ENCODE measurements at places on chromosomes 3 and 15.

DNA sequence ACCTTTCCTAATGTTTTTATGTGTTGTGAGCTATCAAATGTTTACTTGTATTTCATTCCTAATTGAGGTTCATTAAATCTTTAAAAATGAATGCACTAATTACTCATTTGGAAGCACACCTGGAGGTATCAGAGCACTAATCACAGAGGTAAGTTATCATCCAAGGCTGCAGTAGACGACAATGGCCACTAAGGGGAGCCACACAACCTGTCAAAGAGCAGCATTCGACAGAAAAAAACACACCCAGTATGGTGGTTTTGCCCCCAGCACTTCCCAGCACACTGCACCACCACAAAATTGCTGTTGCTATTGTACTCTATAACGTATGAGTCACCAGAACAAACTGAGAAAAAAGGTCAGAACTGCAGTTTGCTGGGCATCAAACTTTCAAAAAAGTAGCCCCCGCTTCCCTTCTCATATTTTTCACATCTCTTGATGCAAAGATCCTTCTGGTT, 205.9 kb upstream of the IGF1R start:
- DNase-seq, result peak; percentile 24

DNA sequence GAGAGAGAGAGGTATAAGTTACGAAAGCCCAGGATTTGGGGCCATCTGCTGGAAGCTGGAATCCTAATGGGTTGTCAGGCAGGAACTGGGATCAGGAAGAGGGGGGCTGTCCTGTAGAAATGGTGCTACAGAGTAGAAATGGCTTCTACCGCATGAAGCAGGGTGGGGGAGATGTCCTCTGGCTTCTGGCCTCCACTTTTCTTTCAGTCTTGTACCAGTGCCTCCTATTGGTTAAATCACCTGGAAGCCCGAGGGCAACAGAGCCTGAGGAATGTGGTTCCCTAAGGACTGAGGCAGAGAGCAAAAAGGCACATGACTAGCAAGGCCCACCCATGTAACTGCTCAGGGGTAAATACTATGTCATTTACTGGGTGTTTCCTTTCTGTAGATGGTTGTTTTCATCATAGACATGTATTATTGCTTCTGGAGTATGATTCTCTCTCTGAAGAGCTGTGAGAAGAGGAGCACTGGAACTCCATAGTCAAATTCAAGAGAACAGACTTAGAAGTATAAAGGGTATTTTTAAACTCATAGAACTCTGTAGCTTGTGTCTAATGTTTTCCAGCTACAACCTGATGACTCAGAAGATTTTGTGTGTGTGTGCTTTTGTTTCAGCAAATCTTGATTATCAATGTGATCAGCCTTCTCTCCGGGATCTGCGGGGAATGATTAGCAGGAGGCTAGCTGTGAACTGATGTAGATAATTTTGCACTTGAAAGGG, 20.2 kb upstream of the MITF start:
- no peak for DNase-seq

- DNase-seq, result no peak
These were observed 48.6 kb upstream of the FLNB start for GRCh38 chr3:57959423-57960173.

GRCh38 chr15:78570710-78571109, 5.4 kb downstream of the CHRNA5 start:
- DNase-seq, result no peak

- no peak for DNase-seq
These were observed 537.5 kb upstream of the CCDC54 start for GRCh38 chr3:106839576-106840280.

DNA sequence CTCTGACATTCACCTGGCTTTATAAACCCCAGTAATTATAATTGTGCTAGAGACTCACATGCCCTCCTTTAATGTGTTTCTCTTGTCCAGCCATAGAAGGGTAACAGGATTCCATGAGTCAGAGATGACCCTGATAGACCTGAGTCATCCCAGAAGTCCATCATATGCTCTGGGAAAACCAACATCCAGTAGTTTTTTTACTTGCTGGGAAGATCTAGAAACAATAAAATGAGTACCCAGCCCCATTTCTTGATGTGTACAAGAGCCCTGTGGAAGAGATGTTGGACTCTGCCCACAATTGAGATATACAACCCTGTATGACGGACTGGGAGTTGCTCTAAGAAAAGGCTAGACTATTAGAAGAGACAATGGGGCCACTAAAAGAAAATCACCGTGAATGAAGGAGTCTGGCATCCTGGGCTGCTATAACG, 22.4 kb upstream of the THUMPD3 start:
- no peak for DNase-seq

DNA sequence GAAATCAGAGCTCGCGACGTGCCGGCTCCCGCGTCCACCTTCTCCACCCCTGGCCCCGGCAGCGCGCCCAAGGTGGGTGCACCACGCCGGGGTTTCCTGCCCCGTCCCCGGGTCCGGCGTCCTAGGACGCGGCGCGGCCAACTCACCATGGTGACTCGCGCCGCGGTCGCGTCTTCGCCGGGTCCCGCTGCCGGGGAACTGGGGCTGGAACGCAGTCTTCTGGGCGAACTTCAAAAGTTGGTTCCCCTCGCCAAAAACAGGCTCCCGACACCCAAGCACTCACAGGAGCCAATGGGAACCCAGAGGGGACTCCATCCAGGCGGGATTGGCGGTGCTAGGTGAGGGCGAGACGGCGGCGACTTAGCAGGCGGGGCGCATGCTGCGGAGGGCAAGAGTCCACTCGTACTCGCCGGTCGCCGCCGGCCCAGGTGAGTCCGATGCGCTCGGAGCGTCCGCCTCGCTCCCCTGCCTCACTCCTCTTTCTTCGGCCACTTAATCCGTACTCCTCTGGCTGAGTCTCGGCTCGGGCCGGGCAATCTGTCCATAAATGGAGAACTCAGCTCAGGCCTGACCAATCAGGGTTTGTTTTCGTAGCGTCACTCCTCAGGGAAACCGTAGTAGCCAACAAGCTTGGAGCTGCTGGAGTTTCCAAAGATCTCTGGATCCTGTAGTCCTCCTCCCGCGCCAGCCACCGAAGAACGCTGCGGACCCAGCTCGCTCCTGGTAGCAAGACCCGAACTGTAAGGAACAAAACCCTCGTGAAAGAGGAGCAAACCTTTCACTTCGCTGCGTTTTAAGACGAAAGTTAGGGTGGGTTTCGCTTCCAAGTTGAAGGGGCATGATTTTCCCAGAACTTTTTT, at the start of gene MYO1E:
TSS of gene MYO1E (minus strand) at position 520 of the 860 bp plus-strand sequence. CDS start at position 149, 371 bp downstream.
- peak; percentile 98 for DNase-seq

DNA sequence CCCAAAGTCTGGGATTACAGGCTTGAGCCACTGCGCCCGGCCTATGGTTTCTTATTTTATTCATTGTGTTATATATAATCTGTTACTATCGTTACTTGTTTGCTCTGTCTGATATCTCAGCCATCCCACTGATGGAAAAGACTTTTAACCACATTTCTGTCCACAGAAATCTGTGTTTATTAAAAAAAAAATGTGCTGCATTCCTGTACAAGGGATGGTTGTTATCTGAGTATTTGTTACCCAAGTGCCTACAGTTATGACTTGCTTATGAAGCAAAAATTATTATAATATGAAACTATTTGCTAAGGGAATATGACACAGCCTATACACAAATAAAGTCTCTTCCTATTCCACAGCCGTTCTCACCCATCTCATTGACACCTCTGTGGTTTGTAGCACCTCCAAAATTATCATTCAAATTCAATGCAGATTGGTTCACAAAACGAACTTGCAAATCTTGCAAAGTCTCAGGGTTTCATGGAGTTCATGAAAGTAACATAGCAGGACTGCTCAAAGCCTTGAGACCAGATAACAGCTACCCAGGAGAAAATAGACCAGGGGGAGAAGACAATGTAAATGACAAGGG, 47.4 kb upstream of the UBE2E1 start:
- DNase-seq, result no peak

DNA sequence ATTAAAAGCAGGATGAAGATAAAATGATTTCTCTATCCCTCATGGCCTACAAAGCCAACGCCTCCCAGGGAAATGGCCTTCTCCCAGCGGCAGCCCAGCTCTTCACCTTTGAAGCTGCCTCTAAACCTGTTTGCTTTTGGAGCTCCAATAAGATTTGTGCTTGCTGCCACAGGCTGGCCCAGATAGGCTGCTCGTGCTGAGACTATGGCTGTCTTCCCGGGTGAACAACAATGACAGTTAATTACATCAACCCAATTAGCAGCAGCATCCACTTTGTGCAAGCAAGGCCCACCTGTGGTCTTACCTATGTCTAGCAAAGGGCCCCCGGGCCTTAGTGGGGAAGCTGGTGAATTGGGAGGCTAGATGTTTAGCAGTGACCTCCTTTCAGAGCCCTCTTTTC, 179.6 kb downstream of the P3H2 start:
- DNase-seq, result no peak

DNA sequence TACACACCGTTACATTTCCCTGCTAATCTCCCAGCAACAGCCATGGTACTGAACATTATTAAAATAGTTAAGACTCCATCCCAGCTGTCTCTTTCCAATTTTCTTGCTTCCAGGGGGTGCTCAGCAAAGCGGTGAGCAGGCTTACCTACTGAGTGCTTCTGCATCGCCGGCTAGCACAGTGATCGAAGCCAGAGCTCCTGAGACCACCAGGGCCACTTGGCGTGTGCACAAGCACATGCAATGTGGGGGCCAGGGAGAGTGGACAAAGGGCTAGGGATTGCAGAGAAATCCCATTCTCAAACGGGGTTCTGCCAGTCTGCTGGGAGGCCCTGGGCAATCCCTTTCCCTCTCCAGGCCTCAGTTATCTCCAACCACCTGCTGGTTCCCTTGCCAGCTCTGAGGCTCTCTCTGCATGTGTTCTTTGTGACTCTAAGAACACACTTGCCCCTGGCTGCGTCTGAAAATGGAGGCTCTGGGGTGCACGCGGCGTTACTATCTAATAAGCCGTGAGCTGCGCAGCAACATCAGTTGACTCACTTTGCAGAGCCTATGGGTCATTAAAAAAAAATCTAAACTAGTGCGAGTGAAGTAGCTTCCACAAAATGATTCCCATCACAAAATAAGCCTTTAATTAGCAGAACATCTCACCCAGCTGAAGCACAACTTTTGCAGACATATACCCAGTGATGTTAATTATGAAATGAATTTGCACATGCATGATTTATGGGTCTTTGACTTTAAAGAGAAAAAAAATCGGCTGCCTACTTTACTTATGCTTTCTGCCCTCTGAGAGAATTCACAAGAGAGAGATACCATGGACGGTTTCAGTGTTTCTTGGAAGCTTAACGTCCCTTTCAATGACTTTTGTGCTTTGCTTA, 271.5 kb downstream of the TLE3 start:
- no peak for DNase-seq

DNA sequence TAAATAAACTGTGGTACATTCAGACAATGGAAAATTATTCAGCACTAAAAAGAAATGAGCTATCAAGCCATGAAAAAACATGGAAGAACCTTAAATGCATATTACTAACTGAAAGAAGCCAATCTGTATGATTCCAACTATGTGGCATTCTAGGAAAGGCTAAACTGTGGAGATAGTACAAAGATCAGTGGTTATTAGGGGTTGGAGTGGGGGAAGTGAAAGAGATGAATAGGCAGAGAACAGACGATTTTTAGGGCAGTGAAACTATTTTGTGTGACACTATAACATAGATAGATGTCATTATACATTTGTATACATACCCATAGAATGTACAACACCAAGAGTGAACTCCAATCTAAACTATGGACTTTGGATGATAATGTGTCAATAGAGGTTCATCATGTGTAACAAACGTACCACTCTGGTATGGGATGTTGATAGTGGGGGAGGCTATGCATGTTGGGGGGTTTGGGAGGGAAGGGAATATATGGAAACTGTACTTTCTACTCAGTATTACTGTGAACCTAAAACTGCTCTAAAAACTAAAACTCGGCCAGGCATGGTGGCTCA, 29.0 kb downstream of the RAB27A start:
- DNase-seq, result no peak

GRCh38 chr15:64361259-64361658, 5.3 kb upstream of the CSNK1G1 start:
- no peak for DNase-seq

DNA sequence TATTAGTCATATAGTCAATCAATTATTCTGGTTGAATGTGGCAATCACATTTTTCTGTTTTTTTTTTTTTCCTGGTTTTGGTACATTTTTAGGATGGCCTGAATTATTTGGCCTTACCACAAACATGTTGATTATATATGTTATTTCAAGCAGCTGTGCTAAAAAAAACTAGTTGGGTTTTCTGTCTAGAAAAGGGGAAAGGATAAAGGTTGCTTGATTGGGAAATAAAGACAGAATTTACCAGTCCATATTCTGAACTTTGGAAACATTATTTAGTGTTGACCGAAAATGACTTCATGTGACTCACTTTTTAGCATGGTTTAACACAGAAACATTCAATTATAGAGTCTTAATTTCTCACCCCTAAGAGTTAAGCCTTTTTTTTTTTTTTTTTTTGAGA, 8.1 kb downstream of the MORF4L1 start:
- DNase-seq, result no peak

GRCh38 chr15:40769274-40770146, at the start of gene C15orf62:
TSS of gene C15orf62 (plus strand) at chr15:40769980. CDS start at chr15:40770496, 516 bp downstream.
- DNase-seq, result peak; percentile 63

DNA sequence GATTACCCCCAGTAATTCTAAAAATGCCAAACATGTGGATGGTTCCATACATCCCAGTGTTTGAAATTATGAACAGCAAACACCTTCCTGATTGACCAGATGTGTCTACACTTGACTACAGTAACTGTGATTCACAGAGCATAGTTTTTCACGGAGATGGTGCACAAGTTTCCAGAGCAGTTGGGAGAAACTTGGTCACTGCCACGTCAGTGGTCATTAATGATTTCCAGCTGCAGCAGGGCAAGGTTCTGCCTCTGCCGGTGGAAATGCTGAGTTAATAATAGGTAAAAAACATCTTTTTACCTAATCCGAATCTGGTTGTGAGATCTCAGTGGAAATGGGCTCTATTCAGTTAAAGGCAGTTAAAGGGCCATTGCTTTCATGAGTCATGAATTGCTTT, 154.1 kb upstream of the FEZF2 start:
- DNase-seq, result no peak

GRCh38 chr3:195893516-195893915, 14.8 kb downstream of the TNK2 start:
- DNase-seq, result peak; percentile 80

DNA sequence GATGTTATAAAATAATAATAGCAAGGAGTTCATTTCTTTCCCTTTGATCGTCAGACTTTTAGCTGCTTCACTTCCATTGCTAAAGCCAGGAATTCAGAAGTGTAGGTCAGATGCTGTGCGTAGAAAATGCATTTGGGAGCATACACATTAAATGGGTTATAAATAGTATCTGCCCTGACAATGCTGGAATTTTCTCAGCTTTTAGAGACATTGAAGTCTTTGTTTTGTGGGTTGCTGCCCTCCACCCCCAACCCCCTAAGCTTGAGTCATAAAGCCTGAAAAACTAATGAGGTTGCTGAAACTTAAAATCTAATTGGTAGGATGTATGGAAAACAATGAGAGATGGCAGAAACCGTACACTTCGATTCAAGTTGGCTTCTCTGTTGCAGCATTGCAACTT, 81.9 kb downstream of the MITF start:
- DNase-seq, result peak; percentile 84

GRCh38 chr3:50111757-50112156, 23.0 kb downstream of the RBM5 start:
- DNase-seq, result no peak

- DNase-seq, result no peak
These were observed 44.8 kb downstream of the CCDC12 start for GRCh38 chr3:46931631-46932331.

- no peak for DNase-seq
These were observed 17.9 kb downstream of the SLC6A11 start for GRCh38 chr3:10833855-10834414.

- no peak for DNase-seq
These were observed 22.4 kb upstream of the CCK start for GRCh38 chr3:42288385-42288784.

- DNase-seq, result no peak
These were observed 841.0 kb downstream of the OTOL1 start for GRCh38 chr3:162337630-162338029.

Data from putamen (tissue), 1 donor.